ENCODE measurements at places on chromosomes 3 and 15.

GRCh38 chr3:17901893-17902292 lies 159.5 kb upstream of the TBC1D5 start:
- no peak for DNase-seq

GRCh38 chr3:12869035-12869621 lies 27.8 kb upstream of the RPL32 start:
- no peak for DNase-seq

DNA sequence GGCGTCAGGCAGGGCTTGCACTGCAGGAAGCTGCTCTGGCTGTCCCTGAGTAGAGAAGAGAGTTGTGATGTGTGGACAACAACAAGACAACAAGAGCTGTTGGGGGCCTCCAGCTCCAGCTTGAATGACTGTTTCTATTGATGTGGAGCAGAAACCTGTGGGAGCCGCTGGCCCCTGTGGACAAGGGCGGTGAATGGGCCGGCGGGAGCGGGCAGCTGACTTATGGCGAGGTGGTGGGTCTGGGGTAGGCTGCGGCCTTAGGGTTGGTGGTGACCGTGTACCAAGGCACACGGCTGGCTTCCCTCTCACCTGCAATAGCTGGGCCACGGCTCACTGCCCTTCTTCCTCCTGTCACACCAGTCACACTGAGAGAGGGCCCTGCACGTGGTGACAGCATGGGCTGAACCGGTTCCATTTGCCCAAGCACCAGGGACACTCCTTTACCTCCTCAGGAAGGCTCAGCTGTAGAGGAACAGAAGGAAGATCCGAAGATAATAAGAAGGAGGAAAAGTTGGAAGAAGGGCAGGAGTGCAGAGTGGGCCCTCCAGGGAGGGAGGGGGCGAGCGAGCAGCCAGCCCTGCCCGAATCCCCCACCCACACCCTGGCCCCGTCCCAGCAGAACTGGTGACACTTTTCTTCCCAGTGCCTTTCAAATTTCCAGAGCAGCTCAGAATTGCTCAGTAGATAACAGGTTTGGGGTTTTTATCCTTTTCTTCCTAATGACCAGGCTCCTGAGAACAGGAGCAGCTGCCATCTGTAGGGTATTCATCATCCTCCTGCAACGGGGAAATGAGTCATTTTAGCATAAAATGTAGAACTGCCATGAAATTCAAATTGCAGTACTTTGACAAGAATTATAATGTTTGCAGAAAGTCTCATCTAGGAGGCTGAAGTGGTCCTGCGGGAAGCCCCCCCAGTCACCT lies 136.9 kb downstream of the TJP1 start:
- no peak for DNase-seq

GRCh38 chr3:158159714-158160113 lies 49.8 kb downstream of the RSRC1 start:
- no peak for DNase-seq

DNA sequence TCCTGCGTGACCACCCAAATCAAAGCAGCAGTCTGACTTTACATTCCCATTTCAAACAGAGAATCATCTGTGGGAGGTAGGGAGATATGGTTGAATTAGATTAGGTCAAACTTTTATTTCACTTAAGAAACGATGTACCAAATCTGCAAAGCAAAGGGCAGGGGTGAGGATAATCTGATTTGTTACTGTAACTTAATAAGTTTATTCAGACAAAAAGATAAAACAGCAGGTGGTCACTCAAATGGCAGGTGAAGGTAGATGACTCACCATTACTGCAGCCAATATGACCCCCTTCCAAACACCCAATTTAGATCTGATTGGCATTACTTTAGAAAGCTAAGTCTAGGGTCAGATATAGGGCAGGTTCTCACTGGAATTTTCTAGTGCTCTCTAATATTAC lies 651.0 kb upstream of the NAALADL2 start:
- no peak for DNase-seq

GRCh38 chr15:101733545-101733944 lies 9.3 kb upstream of the TARS3 start:
- no peak for DNase-seq

DNA sequence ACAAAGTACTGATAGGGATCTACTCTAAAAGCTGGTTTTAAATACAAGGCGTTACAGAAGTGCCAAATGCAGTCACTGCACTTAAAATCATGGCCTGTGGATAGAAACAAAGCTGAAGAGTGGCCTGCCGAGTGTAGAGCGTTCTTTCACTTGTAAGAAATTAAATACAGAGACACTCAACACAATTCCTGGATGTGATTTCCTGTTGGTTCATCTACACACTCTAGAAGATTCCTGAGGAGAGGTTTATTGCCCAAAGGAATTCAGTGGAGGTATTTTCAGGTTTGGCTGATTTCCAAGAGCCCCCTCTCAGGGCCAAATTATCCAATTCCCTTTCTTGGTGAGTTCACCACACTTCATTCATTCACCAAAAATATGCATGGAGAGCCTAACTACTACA lies 200.3 kb upstream of the IL12A start:
- DNase-seq = no peak

DNA sequence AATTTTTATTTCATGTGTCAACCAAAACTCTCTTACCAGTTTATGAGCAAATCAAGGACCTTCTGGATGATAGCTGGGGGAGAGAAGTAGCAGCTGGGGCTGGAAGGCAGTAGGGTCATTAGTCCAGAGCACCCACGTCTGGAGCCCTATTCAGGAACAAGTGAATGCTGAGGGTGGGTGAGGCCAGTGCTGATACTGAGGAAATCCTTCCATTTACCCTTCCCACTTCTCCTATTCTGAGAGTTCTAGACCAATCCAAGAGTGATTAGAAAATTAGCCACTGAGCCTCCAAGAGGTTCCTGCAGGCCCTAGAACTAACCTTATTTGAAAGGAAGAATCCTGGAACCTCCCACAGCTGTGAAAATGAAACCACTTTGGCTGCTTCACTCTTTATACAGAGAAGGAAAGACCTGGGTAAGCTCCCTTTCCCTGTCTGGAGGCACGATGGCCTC lies 46.2 kb upstream of the VILL start:
- no peak for DNase-seq

DNA sequence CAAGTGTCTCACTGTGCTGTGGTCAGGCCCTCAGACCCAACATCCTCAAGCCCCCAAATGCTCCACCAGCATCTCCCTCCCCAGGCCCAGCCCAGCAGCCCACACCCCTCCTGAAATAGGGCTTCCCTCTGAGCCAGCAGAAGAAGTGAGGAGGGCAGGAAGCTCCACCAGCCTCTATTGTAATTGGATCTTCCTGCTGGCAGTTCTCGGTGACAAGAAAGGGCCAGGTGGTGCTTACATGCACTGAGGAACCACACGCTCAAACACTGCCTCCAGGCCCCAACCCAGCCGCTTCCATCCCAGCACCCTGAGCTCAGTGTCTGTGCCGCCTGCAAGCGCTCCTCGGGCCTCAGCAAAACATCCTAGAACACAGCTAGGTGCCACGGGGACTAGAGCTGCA lies 96.7 kb downstream of the ATP10A start:
- DNase-seq = no peak

DNA sequence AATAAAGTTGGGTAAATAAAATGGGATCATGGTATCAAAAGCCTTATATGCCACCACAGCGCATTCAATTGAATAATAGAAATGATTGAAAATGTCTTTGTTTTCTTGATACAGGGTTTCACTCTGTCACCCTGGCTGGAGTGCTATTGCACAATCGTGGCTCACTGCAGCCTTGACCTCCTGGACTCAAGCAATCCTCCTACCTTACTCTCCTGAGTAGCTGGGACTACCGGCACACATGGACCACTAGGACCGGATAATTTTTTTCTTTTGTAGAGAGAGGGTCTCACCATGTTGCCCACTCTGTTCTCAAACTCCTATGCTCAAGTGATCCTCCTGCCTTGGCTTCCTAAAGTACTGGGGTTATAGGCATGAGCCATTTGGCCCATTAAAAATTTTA lies 33.8 kb upstream of the BBX start:
- no peak for DNase-seq

DNA sequence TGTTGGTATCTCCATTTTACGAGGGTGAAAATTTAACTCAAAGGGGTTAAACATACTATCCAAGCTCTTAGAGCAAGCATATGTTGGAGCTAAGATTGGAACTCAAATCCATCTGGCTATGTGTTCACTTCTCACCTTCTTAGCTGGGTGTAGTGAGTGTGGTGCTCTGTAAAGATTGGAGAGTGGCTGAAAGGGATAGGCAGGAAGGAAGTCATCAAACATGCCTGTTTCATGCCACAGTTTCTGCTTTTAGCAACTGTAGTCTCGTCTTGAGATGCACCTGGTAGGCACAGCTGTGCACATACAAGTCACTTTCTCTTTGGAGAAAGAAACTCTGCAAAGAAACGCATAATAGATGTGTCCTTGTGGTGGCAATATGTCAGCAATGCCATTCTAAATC lies 189.1 kb upstream of the MDFIC2 start:
- no peak for DNase-seq

GRCh38 chr3:94673876-94674275 lies 611.0 kb downstream of the NSUN3 start:
- no peak for DNase-seq

- DNase-seq = no peak
Measured at GRCh38 chr15:95025924-95026728, 794.8 kb downstream of the MCTP2 start.

GRCh38 chr3:116678853-116679252 lies 30.7 kb upstream of the TUSC7 start:
- DNase-seq = no peak

DNA sequence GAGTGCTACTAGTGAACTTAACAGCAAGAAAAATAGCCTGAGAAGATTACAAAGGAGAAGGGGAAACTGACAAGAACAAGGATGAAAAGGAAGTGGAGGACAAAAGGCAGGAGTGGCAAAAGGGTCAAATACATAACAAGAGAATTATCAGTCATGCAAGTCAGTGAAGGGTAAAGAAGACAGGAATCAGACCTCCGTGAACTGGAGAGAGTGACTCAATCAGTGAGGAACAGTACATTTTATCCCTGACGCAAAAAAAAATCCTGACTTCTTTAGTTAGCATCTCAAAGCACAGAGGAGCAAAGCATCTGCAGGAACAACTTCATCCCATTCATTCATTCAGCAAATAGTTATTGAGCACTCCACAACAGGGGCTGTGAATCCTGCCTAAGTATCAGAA lies 97.8 kb downstream of the SST start:
- no peak for DNase-seq

- no peak for DNase-seq
Measured at GRCh38 chr3:187040516-187041361, 98.6 kb downstream of the RPL39L start.

- peak; percentile 16 for DNase-seq
Measured at GRCh38 chr3:44439499-44440295, 37.8 kb downstream of the ZNF445 start.

DNA sequence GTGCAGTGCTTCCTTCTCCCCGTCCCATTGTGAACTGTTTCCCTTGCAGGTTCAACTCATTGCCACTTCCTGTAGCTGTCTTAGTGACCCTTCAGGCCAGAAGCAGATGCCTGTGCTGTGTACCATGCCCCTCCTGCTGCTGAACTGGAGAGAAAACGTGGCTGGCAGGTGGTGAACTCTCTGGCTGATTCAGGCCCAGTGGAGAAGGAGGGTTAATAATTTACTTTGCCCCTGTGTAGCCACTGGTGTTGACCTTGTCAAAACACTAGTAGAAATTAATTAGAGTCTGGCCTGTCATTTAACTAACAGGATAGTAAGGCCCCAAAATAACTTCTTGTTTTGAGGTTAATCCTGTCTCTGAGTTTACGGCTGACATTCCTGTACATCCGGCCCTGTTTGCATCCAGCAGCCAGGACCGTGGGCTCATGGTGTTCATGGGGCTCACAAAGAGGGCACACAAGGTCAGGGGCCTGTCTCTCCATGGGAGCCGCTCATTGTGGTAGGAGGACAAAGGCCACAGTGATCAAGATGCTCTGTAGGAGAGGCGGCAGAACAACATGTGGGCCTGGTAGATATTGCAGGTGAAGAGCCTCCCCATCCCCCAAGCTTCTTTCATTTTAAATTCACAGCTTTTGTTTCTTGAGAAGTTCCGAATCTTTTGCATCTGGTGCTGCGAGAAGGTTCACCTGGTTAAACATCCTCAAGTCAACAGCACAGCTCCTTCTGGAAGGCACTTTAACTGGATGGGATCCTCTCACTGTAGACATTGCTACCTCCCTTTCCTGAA lies 101.6 kb downstream of the CGNL1 start:
- DNase-seq = no peak

GRCh38 chr3:172840913-172841312 lies 90.4 kb downstream of the ECT2 start:
- DNase-seq = no peak

- peak; percentile 72 for DNase-seq
Measured at GRCh38 chr15:92797168-92798052, 102.7 kb upstream of the CHD2 start.

GRCh38 chr15:48940508-48940907 lies 23.2 kb downstream of the SHC4 start:
- no peak for DNase-seq

- DNase-seq = no peak
Measured at GRCh38 chr3:97835761-97836160, 13.9 kb downstream of the CRYBG3 start.

DNA sequence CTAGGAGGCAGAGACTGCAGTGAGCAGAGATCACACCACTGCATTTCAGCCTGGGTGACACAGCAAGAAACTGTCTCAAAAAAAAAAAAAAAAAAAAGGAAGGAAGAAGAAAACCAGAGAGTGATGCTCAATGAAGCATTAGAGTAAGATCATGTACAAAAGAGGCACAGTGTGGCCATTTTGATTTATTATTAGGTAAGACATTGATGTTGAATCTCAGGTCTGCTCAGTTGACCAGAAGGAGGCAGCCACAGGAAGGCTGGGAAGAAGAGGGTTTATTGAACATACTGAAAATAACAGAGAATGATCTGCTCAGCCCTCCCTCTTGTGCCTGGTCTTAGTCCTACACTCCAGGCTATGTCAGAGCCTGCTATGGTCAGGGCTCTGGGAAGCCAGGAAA lies 15.6 kb downstream of the LRRK1 start:
- DNase-seq = no peak

GRCh38 chr3:10351013-10351735 lies 30.3 kb upstream of the SEC13 start:
- DNase-seq = no peak
